NT2/D1 (cell line): ENCODE measurements at places on chromosomes 1 and 21.
A peak's percentile ranks its signal among the peaks of the same experiment; 100 is the strongest.

DNA sequence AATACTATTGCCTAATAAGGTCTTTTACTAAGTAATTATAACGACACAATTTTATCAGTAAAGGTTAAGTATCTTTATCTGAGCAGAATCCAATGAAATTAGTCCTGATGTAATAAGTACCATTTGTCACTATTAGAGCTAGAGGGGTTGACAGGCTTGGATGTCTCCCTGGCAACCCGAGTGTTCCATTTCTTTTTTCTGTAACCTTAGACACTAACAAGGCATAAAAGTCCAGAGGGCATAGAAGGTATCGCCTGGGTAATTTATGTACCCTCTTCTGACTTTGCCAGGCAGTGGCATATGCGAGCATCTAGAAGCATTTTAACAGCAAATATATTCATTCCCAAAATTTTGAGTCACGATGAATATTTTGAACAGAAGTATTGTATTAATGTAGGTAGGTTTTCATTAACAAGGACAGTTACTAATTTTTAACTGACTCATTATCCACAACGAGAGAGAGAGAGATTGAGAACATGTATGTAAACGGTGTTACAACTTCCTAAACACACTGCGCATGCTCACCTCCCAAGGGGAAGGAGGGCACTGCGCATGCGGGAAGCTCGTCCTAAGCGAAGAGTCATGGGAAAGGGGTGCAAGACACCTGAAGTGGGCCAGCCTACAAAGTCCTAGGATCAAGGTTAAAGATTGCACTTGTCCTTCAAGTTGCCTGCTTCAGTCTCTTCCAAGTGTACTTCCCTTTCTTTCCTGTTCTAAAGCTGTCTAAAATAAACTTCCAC, 423.9 kb downstream of the DSCAM start:
- DNase-seq = no peak

GRCh38 chr1:208093754-208094719, 150.1 kb downstream of the PLXNA2 start:
- DNase-seq = peak; percentile 81

DNA sequence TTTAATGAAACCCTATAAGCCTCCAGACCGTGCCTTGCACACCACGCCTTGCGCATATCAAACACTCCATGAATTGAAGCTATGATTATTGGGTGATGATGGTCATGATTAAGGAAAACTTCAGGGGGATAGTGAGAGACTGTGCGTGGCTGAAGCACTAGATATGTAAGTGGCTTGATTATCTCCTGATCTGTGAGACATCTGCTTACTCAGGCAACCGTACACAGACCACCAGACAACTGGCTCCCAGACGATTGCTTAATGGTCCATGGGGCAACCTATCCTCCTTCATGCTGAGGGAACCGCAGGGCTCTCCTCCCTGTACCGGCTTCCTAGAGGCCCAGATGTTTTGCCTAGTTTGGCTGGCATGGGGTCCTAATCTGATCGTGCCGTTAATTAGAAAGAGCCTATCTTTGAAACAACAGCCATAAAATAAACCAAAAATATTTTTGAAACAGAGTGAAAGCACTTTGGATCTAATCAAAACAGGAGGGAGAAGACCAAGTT, 51.6 kb downstream of the IRF2BP2 start:
- no peak for DNase-seq

- DNase-seq = peak; percentile 84
Observed at GRCh38 chr1:160830321-160831153, 32.1 kb downstream of the CD244 start.

GRCh38 chr1:32208891-32209328, at the start of gene DCDC2B:
DCDC2B (plus strand) TSS chr1:32209089; CDS start chr1:32209094, 5 bp downstream.
- no peak for DNase-seq

DNA sequence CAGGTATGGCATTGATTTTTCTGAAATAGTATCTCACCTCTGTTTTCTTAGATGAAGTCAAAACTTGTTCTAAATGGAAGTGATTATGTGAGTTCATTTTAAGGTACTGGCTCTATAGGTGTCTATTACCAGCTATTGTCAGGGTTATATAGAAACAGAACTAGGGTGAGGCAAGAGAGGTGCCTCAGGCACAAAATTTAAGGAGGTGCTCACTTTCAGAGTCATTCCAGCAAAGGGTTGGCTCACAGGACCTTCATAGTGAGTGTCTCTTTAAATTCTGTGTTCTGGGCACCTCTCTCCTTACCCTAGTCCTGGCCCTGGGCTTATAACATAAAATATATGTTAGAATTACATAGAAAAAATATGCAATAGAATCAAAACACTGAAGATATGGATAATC, 49.3 kb downstream of the KIAA0319L start:
- no peak for DNase-seq

GRCh38 chr1:209633335-209633997, 18.8 kb downstream of the LAMB3 start:
- DNase-seq = no peak

- no peak for DNase-seq
Observed at GRCh38 chr1:205158048-205158616, 36.4 kb upstream of the RBBP5 start.

DNA sequence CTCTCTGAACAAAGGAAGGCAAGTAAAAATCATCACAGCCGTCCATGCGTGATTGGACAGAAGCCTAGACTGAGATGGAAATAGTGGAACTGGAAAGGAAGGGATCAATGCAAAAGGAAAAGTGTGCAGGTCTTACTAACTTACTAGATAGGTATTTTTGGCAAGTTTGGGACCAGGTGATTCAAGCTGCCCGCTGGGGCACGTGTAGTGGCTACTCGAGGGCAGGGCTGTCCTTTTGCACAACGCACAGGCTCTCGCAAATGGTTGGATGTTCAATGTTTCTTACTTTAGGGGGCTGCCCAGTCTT, 566 bp upstream of the ALG6 start:
- DNase-seq = no peak

GRCh38 chr1:51303751-51304251, 26.6 kb downstream of the TTC39A start:
- no peak for DNase-seq

DNA sequence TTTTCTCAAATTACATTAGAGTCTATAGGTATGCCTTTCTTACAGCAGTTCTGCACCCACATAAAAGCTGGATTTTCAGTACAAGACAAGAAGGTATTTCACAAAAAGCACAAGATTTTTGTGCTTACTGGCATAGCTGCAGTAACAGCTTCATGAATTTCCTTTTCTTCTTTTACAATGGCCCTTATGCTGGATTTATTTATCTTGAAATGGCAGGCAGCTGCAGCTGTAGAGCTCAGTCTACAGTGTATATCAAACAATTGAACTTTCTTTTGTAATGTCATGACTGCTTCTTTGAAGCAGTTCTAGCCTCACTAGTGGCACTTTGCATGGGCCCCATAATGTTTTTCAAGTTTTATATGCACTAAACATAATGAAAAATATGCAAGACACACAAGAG, 510.2 kb downstream of the KCNT2 start:
- DNase-seq = no peak

DNA sequence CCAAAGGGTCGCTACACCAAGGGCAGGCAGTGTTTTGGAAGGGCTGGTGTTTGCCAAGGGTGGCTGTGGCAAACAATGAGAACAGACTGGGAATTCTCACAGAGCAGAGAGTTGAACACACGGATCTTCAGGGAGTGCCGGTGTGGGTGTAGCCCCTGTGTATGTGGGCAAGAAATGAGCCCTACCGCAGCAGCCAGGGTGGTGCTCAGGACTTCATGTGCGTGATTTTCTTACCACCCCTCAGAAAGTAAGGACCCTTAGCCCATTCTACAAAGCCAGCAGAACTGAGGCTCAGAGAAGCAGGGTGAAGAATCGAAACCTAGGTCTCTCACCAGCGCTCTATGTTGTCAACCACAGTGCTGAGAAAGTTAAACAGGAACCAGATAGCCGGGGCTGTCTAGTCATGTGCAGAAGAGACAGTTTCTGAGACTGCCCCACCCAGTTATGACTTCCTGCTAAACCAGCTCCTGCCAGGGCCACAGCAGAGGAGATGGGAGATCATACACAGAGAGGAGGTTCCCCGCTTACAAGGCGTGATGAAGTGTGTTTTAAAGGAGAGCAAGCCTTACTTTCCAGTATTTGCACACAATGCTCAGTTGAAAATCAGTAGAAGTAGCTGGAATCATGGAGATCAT, 21.9 kb upstream of the MORC3 start:
- no peak for DNase-seq

GRCh38 chr1:74773582-74773981, 40.6 kb downstream of the TYW3 start:
- DNase-seq = no peak

GRCh38 chr1:36211841-36212240, 12.4 kb upstream of the THRAP3 start:
- no peak for DNase-seq

- no peak for DNase-seq
Observed at GRCh38 chr1:200306944-200307754, 102.7 kb downstream of the ZNF281 start.

- DNase-seq = no peak
Observed at GRCh38 chr1:4076346-4076745, 176.3 kb upstream of the C1orf174 start.

GRCh38 chr1:168719306-168720111, 9.5 kb downstream of the DPT start:
- DNase-seq = no peak

- no peak for DNase-seq
Observed at GRCh38 chr1:234778221-234779159, 168.5 kb upstream of the IRF2BP2 start.

GRCh38 chr21:45763074-45763473, 119.5 kb downstream of the PCBP3 start:
- DNase-seq = no peak

DNA sequence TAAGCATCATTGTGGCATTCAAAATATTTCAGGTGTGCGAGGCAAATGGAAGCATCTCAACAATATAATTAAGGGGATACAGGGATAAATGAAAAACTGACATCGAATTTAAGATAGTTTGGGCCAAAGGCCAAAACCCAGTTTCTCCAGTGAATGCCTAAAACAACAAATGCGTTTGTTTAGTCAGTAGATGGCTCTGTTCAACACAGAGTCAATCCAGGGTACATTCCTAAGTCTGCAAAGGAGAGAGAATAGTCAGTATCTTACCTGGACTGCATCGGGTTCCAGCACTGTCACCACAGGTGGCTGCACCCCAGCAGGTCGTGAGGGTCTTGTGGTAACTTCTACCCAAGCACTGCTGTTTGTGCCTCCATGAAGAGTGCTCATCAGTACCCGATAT, 321.1 kb downstream of the KCTD3 start:
- DNase-seq = no peak

DNA sequence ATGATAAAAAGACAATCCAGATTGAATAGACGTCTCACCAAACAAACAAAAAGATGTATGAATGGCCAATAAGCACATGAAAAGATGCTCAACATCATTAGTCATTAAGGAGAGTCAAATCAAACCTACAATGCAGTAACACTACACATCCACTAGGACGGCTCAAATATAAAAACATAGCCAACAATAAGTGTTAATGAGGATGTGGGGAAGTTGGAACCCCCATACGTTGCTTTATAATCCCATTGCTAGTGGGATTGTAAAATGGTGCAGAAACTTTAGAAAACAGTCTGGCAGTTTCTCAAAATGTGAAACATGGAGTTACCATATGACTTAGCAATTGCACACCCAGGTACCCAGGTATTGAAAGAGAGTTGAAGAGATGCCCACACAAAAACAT, 14.7 kb upstream of the IL24 start:
- DNase-seq = no peak

DNA sequence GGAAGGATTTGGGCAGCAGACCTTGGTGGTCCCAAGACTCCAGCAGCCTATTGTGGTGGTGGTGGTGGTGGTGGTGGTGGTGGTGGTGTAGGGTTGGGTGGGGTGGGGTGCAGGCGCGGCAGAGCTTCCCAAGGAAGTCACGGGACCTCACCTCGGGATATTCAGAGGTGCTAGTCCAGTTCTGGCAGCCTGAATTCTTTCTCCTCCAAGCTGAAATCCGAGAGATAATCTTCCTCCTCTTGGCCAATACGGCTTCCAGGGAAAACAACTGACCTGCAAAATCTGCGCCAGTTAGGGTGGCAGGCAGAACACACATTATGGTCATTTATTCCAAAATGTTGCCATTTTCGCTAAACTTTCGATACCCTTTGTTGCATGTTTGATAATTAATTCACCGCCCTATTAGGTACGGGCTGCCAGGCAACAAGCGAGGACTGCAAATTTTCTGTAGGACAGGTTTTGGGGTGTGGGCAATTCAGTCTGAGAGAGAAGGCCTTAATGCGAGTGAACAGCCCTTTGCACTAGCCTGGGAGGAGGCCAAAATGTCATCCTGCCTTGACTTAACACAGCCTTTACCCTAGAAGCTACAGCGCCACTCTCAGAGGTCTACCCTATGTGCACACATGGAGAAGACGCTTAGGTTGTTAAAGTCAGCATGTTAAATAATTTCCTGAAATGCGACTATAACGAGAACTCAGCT, 33.2 kb upstream of the BSDC1 start:
- DNase-seq = no peak

GRCh38 chr21:42913476-42913875, 12.0 kb downstream of the ERVH48-1 start:
- no peak for DNase-seq

GRCh38 chr1:186634511-186634910, 45.7 kb downstream of the PTGS2 start:
- DNase-seq = no peak

- DNase-seq = no peak
Observed at GRCh38 chr1:149849947-149850360, 49.4 kb upstream of the BOLA1 start.

DNA sequence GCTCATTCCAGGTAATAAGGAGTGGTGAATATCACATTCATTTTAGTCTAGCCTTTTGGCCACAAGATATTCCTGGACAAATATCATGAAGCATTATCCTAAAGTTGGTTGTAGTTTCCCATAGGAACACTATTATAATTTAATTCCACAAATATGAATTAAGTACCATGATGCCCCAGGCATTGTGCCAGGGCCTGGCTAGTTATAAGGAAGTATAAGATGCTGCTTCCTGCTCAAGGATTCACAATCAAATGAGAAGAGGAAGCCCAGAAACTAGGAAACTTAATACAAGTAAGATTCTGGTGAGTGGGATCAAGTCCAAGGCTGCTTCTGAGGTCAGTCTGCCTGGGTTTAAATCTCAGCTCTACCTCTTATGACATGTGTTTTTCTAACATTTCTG, 30.6 kb upstream of the ZP4 start:
- DNase-seq = no peak

DNA sequence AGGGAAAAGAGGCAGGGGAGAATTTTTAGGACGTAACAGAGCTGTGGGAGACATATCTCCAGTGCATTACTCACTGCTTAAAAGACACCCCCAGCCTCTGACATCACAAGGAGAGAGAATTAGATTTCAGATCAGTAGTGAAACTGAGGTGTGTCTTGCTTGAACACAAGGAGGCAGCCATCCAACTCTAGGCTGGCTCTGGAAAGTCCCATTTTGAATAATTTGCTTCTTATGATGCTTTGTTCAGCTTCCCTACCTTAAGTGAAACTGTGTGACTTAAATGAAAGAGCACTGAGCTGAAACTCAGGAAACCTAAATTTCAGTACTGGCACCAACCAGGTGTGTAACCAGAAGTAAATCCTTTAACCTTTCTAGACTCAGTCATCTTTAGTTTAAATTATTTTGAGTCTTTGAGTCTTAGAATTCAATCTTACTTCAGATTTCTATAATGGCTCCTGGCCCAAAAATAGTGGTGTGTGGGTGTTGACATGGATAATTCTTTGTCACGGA, 251.6 kb upstream of the SGIP1 start:
- no peak for DNase-seq
